ENCODE measurements at places on chromosomes 6 and 20. TPM values are rescaled to one million over a fixed set of nuclear protein-coding genes. Genes with fewer than 3 reads are reported as not detected.

The RTN4IP1 gene
- total RNA-seq: 2.8 TPM

The MYH7B gene
- 0.55 TPM for total RNA-seq

The MCCD1 gene
- not detected for total RNA-seq

The PACSIN1 gene
- 0.15 TPM for total RNA-seq

The CRISP2 gene
- total RNA-seq: 0.28 TPM

The CGA gene
- total RNA-seq: not detected
